ENCODE measurements at places on chromosomes 4 and X. TPM values are rescaled to one million over a fixed set of nuclear protein-coding genes. Genes with fewer than 3 reads are reported as not detected.

GRCh38 chrX:46209768-46210167, 335.5 kb downstream of the ZNF674 start:
- no peak for DNase-seq

DNA sequence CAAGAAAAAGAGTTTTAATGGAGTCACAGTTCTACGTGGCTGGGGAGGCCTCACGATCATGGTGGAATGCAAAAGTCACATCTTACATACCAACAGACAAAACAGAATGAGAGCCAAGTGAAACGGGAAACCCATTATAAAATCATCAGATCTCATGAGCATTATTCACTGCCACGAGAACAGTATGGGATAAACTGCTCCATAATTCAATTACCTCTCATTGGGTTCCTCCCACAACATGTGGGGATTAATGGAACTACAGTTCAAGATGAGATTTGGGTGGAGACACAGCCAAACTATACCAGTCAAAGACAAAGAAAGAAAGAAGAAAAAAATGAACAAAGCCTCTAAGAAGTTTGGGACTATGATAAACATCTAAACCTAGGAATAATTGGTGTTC, 158.9 kb downstream of the GC start:
- no peak for DNase-seq

DNA sequence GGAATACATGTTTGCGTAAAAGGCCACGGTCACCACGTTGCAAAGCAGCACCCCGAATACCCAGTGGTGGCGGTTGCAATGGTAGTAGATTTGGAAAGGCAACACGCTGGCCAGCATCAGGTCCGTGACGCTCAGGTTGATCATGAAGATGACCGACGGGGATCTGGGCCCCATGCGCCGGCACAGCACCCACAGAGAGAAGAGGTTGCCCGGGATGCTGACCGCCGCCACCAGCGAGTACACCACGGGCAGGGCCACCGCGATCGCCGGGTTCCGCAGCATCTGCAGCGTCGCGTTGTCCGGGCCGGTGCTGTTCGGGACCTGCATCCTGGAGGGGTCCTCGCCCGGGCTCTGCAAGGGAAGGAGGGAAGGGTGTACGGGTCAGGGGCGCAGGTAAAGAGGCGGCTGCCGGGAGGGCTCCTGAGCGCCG, 13.5 kb upstream of the ASMTL start:
- no peak for DNase-seq

GRCh38 chr4:94466371-94466770, 14.6 kb downstream of the PDLIM5 start:
- DNase-seq, result no peak

GRCh38 chrX:136691028-136691809, 43.3 kb downstream of the CD40LG start:
- DNase-seq, result peak; percentile 47

Gene PTTG2
- polyA plus RNA-seq, result not detected

Gene PRR32
- not detected for polyA plus RNA-seq

Data from naive B cell (primary cell).